CD8-positive, alpha-beta memory T cell (primary cell): ENCODE measurements at places on chromosomes 3 and 15.
A peak's percentile ranks its signal among the peaks of the same experiment; 100 is the strongest.

- no peak for DNase-seq
- H3K4me3 ChIP-seq = no peak overlapping the region
- H3K36me3 ChIP-seq = no peaks in the 10 kb centered on the region
- H3K4me1 ChIP-seq = peaks cover 7% of the 10 kb centered on the region
Measured at GRCh38 chr15:31448635-31448979, 122.0 kb downstream of the KLF13 start.

GRCh38 chr3:115436767-115437301 is 186.5 kb upstream of the GAP43 start:
- H3K27ac ChIP-seq = no peak overlapping the region
- no peak overlapping the region for H3K4me3 ChIP-seq
- no peaks in the 10 kb centered on the region for H3K36me3 ChIP-seq

- H3K27ac ChIP-seq = no peak overlapping the region
- H3K4me3 ChIP-seq = no peak overlapping the region
- H3K36me3 ChIP-seq = peaks cover 4% of the 10 kb centered on the region
- H3K4me1 ChIP-seq = no peaks in the 10 kb centered on the region
- no peak for DNase-seq
- H3K27me3 ChIP-seq = no peaks in the 10 kb centered on the region
Measured at GRCh38 chr15:57285386-57285785, 90.9 kb upstream of the CGNL1 start.

- H3K27me3 ChIP-seq = no peaks in the 10 kb centered on the region
- no peak overlapping the region for H3K4me3 ChIP-seq
- no peak for DNase-seq
Measured at GRCh38 chr3:8966150-8966819, 3.0 kb upstream of the RAD18 start.

DNA sequence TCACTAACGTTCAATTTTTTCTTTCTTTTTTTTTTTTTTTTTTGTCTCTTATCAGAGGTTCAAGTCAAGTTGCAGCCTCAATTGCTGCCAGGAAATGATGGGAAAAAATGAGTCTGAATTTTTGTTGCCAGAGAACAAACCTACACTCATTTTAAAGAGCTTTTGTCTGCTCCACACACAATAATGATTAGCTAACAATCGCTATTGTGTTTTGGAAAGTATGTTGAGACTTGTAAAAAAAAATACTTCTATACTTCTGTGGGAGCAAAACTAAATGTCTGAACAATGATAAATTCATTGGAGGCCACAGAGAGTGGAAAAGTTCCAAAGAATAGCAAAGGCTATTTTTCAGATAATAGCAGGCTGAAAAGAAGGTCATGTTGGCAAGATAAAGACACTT is 176.3 kb upstream of the LMCD1 start:
- no peaks in the 10 kb centered on the region for H3K36me3 ChIP-seq
- H3K4me3 ChIP-seq = no peak overlapping the region
- H3K27me3 ChIP-seq = no peaks in the 10 kb centered on the region
- DNase-seq = no peak
- no peak overlapping the region for H3K27ac ChIP-seq

- no peak overlapping the region for H3K4me3 ChIP-seq
- DNase-seq = no peak
- H3K27ac ChIP-seq = no peak overlapping the region
- H3K27me3 ChIP-seq = no peaks in the 10 kb centered on the region
- no peaks in the 10 kb centered on the region for H3K36me3 ChIP-seq
- H3K4me1 ChIP-seq = peaks cover 16% of the 10 kb centered on the region
Measured at GRCh38 chr3:197432384-197433127, 123.2 kb downstream of the BDH1 start.

DNA sequence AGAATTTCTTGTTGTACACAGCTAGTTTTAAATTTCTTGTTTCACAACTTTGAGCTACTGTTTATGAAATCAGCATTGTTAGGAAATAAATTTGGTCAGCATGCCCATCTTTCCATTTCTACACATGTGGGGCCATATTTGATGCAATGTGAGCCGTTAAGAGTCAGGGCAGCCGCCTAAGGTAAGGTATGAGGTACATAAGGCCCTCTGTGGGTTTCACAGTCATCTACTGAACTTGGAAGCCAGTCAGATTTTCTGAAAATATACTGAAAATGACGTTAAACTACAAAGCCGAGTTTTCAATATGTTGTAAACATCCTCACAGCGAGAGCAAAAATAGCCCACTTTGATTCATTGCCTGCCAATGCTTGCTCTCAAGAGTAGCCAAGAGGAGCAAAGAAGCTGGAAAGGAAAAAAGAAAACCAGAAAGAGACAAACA is 94.7 kb upstream of the PDZRN3 start:
- no peak overlapping the region for H3K27ac ChIP-seq
- H3K4me3 ChIP-seq = no peak overlapping the region
- no peaks in the 10 kb centered on the region for H3K4me1 ChIP-seq
- DNase-seq = no peak
- H3K36me3 ChIP-seq = no peaks in the 10 kb centered on the region

- no peaks in the 10 kb centered on the region for H3K4me1 ChIP-seq
- no peak for DNase-seq
- no peaks in the 10 kb centered on the region for H3K27me3 ChIP-seq
- H3K27ac ChIP-seq = no peak overlapping the region
- no peak overlapping the region for H3K4me3 ChIP-seq
Measured at GRCh38 chr15:59347915-59348314, 24.8 kb downstream of the MYO1E start.

DNA sequence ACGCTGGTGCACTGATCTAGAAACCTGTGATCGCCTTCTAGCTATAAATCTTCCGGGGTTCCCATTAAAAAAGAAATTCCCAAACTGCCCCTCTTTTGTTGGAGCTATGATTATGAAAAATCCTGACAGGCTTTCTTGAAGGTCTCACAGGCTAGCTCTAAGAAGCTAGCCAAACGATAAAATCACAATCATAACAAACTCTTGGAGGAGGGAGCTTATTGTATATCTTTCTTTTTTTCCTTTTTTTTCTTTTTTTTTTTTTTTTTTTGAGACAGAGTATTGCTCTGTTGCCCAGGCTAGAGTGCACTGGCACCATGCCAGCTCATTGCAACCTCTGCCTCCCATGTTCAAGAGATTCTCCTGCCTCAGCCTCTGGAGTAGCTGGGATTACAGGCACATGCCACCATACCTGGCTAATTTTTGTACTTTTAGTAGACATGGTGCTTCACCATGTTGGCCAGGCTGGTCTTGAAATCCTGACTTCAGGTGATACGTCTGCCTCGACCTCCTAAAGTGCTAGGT is 72.0 kb downstream of the MYO1E start:
- peaks cover 19% of the 10 kb centered on the region for H3K4me1 ChIP-seq
- H3K27ac ChIP-seq = no peak overlapping the region
- H3K27me3 ChIP-seq = no peaks in the 10 kb centered on the region

- DNase-seq = no peak
- no peak overlapping the region for H3K27ac ChIP-seq
- no peaks in the 10 kb centered on the region for H3K36me3 ChIP-seq
- H3K4me3 ChIP-seq = no peak overlapping the region
- no peaks in the 10 kb centered on the region for H3K27me3 ChIP-seq
- H3K4me1 ChIP-seq = peaks cover 5% of the 10 kb centered on the region
Measured at GRCh38 chr3:190585805-190586630, 72.1 kb downstream of the IL1RAP start.

- no peaks in the 10 kb centered on the region for H3K4me1 ChIP-seq
- H3K36me3 ChIP-seq = no peaks in the 10 kb centered on the region
- no peak overlapping the region for H3K27ac ChIP-seq
- no peak for DNase-seq
- H3K27me3 ChIP-seq = no peaks in the 10 kb centered on the region
- no peak overlapping the region for H3K4me3 ChIP-seq
Measured at GRCh38 chr15:35748105-35748504, 202.1 kb upstream of the DPH6 start.

GRCh38 chr3:111496894-111497559 is 45.0 kb upstream of the CD96 start:
- no peak for DNase-seq
- no peaks in the 10 kb centered on the region for H3K27me3 ChIP-seq
- no peak overlapping the region for H3K4me3 ChIP-seq
- H3K36me3 ChIP-seq = no peaks in the 10 kb centered on the region
- no peaks in the 10 kb centered on the region for H3K4me1 ChIP-seq

GRCh38 chr15:83364501-83364900 is 80.0 kb upstream of the BNC1 start:
- H3K36me3 ChIP-seq = no peaks in the 10 kb centered on the region
- no peak overlapping the region for H3K27ac ChIP-seq
- H3K4me1 ChIP-seq = no peaks in the 10 kb centered on the region
- DNase-seq = no peak

- no peaks in the 10 kb centered on the region for H3K36me3 ChIP-seq
- no peaks in the 10 kb centered on the region for H3K27me3 ChIP-seq
- no peak for DNase-seq
- peaks cover 24% of the 10 kb centered on the region for H3K4me1 ChIP-seq
- H3K27ac ChIP-seq = no peak overlapping the region
Measured at GRCh38 chr3:15342246-15342645, 9.9 kb upstream of the SH3BP5 start.

DNA sequence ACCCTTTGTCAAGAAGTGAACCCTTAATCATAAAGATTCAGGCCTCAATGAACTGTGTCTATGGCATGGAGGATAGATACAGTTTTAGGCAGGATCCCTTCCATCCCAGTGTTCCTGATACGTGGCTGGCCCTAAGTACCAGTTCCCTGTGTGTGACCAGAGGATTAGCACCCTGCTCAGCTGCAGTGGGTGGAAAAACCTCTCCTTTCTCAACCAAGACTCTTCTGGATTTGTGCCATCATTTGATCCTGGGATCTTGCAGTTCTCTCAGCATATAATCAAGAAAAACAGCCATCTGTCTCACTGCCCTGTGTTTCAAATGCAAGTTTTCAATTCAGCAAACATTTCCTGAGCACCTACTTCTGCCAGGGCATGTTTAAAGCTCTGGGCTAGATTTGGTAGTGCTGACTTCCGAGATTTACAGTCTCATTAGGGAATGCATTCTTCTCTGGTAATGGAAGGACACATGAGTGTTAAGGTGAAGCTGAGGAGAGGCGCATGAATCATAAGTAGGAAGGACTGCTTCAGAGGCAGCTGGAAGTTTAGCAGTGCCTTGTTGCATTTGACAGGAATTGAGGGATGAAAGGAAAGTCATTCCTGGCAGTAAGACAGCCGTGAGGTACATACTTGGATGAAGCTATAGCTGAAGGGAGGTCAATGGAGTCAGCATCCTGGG is 388.3 kb downstream of the MFSD1 start:
- DNase-seq = no peak
- no peak overlapping the region for H3K4me3 ChIP-seq
- H3K27ac ChIP-seq = no peak overlapping the region
- no peaks in the 10 kb centered on the region for H3K4me1 ChIP-seq

- no peaks in the 10 kb centered on the region for H3K27me3 ChIP-seq
- peak overlapping the region; percentile 29 for H3K4me3 ChIP-seq
- H3K27ac ChIP-seq = no peak overlapping the region
- no peaks in the 10 kb centered on the region for H3K36me3 ChIP-seq
Measured at GRCh38 chr3:71300951-71301393, 282.6 kb downstream of the FOXP1 start.

- H3K36me3 ChIP-seq = no peaks in the 10 kb centered on the region
- H3K4me3 ChIP-seq = no peak overlapping the region
- DNase-seq = no peak
- H3K27ac ChIP-seq = no peak overlapping the region
- no peaks in the 10 kb centered on the region for H3K27me3 ChIP-seq
Measured at GRCh38 chr15:33460166-33460805, 149.5 kb downstream of the RYR3 start.

DNA sequence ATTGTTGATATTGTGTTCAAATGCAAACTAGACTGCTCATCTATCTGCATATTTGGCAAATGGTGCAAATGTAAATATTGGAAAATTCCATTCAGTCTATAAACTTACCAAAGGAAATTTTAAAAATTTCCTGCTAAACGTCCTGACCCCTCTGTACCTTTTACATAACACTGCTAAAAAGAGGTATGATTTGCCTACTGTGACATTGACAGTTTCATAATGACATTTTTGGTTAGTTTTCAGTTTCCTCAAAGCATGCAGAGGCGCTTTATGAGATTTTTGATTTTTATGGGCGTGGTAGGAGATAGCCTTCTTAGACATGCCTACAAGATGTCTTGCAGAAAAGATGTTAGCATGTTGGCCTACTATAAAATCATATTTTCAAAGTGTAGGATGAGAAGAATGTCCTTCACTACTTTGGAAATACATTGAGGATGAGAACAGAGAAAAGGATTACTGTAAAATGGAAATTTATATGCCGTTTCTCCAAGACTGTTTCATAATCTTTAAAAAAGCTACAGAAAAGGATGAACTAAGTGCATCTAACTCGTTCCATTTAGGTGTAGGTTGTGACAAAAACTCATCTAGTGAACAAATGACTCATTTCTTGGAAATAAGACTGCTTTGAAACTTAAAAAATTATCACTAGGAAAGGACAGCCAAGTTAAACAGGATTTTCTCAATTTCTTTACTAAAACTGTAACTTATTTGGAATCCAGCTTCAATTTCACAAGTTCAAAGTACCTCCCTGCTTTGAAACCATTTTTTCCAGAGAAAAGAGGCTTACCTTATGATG is 14.5 kb upstream of the ISLR start:
- no peaks in the 10 kb centered on the region for H3K36me3 ChIP-seq
- H3K4me3 ChIP-seq = no peak overlapping the region
- H3K4me1 ChIP-seq = no peaks in the 10 kb centered on the region
- H3K27ac ChIP-seq = no peak overlapping the region
- DNase-seq = no peak
- H3K27me3 ChIP-seq = no peaks in the 10 kb centered on the region

GRCh38 chr3:119420196-119420595 is 43.2 kb downstream of the TMEM39A start:
- no peaks in the 10 kb centered on the region for H3K36me3 ChIP-seq
- H3K4me1 ChIP-seq = no peaks in the 10 kb centered on the region
- no peak overlapping the region for H3K27ac ChIP-seq
- no peaks in the 10 kb centered on the region for H3K27me3 ChIP-seq

DNA sequence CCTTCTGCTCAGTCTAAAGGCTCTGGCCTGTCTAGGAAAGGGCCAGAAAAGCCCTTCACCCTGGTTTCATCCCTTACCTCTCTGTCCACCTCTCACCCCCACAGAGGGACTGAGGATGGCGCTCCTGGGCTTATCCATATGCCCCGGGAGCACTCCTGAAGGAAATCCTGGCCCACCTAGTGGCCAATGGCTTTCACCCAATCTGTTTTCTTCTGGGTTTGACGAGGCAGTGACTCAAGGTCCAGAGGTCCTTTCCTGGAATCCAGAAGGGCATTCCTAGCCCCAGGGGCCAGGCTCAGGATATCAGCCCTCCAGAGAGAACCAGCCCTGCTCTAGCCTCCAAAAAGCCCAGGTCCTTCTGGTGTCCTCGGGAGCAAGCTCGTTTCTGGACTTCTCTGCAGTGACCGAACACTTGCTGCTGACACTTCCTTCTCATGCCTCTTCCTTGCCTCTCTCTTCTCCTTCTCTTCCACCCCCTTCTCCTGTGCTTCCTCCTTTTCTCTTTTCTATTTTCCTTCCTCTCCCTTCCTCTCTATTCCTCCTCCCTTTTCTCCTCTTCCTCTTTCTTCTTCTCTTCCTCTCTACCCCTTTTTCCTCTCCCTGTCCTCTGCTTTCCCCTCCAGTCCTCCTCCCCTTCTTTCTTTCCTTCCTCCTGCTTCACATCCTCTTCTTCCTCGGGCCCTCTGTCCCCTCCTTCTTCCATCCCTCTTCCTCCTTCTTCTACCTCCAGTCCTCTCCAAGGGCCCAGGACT is 59.6 kb downstream of the RHCG start:
- H3K27ac ChIP-seq = no peak overlapping the region
- H3K27me3 ChIP-seq = peaks cover 3% of the 10 kb centered on the region
- no peaks in the 10 kb centered on the region for H3K36me3 ChIP-seq
- DNase-seq = no peak
- H3K4me1 ChIP-seq = no peaks in the 10 kb centered on the region

- no peaks in the 10 kb centered on the region for H3K4me1 ChIP-seq
- H3K27me3 ChIP-seq = no peaks in the 10 kb centered on the region
- no peak overlapping the region for H3K4me3 ChIP-seq
- H3K27ac ChIP-seq = no peak overlapping the region
- DNase-seq = no peak
- no peaks in the 10 kb centered on the region for H3K36me3 ChIP-seq
Measured at GRCh38 chr3:17430582-17430981, 311.8 kb downstream of the TBC1D5 start.
